Sigmoid colon (tissue), 7 donors: ENCODE measurements at places on chromosomes 6 and 20. TPM values are rescaled to one million over a fixed set of nuclear protein-coding genes. Genes with fewer than 3 reads are reported as not detected.

DNA sequence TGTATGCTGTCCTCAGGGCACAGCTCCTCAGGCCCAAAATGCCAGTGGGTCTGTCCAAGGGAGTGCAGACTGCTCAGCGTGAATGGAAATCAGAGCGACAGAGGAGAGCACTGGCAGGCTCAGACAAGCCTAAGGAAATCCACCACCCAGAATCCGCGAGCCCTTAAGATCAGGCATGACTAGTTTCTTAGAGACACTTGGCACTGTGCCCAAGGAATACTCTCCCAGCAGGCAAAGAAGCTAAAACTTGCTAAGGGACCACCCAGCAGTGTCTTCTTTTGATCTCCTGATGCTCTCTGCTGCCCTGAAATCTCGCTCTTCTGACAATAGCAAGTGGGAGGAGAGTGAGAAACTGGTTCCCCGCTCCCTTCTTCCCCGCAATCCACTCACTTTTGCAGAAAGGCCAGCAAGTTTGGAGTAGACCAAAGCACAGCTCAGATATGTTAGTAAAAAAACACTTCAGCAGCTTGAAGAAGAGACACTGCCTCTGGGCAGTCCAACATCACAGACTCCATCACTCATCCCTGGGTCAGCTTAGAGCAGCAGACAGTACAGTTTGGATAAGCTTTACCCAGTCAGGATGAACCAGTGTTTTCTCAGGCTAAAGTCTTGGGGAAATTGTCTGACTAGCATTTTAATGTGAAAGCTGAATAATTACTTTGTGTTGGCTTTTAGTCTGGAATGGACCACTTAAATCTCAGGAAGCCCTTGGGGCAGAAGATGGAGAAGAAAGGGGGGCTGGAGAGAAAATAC lies 32.4 kb downstream of the TRAF3IP2 start:
- H3K27ac ChIP-seq: peak overlapping the region; percentile 59
- H3K27me3 ChIP-seq: no peaks in the 10 kb centered on the region
- peak; percentile 73 for DNase-seq
- H3K36me3 ChIP-seq: peaks cover 35% of the 10 kb centered on the region

GRCh38 chr20:23541330-23541729 lies 27.0 kb downstream of the CST9L start:
- H3K27me3 ChIP-seq: no peaks in the 10 kb centered on the region
- H3K4me3 ChIP-seq: no peak overlapping the region
- H3K4me1 ChIP-seq: no peaks in the 10 kb centered on the region
- no peaks in the 10 kb centered on the region for H3K36me3 ChIP-seq
- no peak overlapping the region for H3K27ac ChIP-seq

- no peak overlapping the region for H3K27ac ChIP-seq
- no peak for DNase-seq
- H3K27me3 ChIP-seq: no peaks in the 10 kb centered on the region
- no peaks in the 10 kb centered on the region for H3K36me3 ChIP-seq
- no peaks in the 10 kb centered on the region for H3K4me1 ChIP-seq
- H3K4me3 ChIP-seq: no peak overlapping the region
Measured at GRCh38 chr6:168412456-168412855, 28.5 kb upstream of the SMOC2 start.

DNA sequence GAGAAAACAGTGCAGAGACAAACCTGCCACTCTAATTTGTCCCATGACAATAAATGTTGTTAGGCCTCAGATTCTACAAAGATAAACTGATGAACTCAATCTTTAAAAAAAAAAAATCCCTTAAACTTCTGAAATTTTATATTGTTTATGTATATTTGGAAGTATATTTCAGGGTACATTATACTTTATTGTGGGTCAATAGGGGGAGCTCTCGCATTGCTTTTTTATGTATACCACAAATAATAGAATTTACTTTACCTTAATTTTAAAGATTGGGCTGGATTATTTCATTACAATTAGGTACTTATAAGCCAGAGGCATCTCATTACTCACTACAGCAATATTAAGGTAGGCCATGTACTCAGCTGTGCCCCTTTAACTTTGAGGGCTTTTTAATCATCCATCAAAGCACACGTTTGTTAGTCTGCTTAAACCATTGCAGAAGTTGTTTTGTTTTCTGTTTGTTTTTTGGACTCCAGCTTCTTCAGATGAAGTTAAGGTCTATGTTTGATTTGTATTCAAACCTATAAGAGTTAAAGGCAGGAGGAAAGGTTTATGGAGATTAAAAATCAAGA lies 56.3 kb upstream of the EYA4 start:
- no peaks in the 10 kb centered on the region for H3K36me3 ChIP-seq
- no peak overlapping the region for H3K4me3 ChIP-seq
- H3K27me3 ChIP-seq: no peaks in the 10 kb centered on the region

DNA sequence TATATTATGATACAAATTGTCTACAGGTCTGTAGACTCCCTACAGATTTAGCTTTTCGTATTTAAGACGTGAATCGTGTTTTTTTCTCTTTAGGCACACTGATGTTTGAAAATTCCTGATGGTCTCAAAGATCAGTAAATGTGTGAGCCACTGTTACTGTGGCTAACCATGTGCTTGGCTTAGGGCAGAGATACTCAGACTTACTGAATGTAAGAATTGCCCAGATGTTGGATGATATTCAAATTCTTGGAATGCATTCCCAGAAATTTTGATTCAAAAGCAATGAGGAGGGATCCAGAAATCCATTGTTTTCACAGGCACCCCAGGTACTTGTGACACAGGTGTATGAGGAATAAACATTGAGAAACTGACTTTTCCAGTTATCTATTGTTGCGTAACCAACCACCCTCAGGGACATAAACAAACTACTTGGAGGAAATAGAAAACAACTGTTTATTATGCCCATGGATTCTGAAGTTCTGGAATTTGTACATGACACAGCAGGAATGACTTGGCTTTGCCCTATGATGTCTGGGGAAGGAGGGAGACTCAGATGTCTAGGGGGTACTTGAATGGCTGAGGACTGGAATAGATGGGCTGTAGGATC lies 339.6 kb upstream of the CITED2 start:
- no peak for DNase-seq
- H3K36me3 ChIP-seq: no peaks in the 10 kb centered on the region
- H3K4me1 ChIP-seq: peaks cover 10% of the 10 kb centered on the region
- H3K27ac ChIP-seq: no peak overlapping the region

DNA sequence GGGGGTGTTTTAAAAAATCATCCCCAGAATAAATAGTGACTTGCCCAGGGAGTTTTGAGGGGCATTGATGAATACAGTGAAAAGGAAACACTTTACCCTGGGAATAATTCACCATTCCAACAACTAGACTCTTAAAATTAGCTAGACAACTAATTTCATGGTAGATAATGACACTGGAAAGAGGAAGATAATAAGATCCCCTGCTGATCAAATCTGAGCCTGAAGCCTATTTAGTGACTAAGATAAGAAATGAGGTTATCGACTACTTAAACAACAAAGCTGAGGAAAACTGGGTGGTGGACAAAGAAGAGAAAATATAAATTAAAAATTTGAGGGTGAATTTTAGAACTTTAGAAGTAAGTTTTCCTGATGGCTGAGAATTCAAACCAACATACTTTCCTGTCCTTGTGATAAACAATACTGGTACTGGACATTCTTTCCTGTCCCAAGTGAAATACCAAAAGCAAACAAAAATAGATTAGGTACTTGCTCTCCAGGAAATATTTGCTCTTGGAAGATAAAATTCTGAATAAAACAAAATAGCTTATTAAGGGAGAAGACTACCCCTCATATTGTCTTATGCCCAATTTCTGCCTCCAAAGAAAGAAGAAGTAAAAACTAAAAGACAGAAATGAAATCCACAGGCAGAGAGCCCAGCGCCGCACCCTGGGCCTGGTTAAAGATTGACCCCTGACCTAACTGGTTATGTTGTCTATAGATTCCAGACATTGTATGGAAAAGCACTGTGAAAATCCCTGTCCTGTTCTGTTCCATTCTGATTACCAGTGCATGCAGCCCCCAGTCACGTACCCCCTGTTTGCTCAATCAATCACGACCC lies 64.0 kb upstream of the ADGRF4 start:
- DNase-seq: no peak
- no peaks in the 10 kb centered on the region for H3K27me3 ChIP-seq
- no peak overlapping the region for H3K27ac ChIP-seq
- H3K36me3 ChIP-seq: no peaks in the 10 kb centered on the region
- H3K4me1 ChIP-seq: no peaks in the 10 kb centered on the region
- H3K4me3 ChIP-seq: no peak overlapping the region

GRCh38 chr6:130382872-130383490 lies 17.2 kb downstream of the TMEM200A start:
- no peaks in the 10 kb centered on the region for H3K4me1 ChIP-seq
- H3K27me3 ChIP-seq: no peaks in the 10 kb centered on the region
- no peak overlapping the region for H3K4me3 ChIP-seq
- no peak for DNase-seq

DNA sequence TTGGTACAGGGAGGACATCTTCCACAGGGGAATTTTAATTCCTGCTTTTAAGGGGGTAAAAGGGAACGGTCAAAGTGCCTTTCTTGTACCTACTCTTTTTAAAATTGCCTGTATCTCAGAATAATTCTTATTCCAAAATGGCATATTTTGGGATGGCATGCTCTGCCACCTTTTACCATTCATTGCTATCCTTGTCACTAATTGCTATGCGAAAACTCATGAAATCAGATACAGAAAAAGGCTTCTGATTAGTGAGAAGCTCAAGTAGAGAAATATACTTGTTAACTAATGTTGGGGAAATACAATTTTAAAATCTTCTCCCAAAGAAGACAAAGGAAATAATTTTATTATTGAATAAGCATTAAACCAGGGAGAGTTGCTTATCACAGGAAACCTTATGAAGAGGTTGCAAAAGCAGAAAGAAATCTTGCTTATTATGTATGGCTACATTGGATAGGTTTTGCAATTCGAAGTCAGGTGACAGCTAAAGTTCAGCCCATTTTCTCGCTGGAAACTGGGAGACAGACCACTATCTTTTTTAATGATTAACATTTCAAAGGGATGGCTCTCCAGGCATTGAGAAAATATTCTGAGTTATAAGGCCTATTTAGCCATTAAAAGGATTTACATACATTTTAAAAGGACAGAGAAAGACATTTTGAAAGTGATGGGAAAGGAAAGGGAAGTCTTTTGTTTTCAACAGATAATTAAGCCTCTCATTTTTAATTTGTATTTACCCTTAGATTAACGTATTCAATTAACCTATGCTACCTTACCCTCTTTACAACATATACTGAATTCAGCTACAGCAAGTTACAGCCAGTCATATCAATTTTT lies 110.3 kb upstream of the PRSS16 start:
- H3K27me3 ChIP-seq: no peaks in the 10 kb centered on the region
- no peak for DNase-seq
- no peak overlapping the region for H3K27ac ChIP-seq
- no peaks in the 10 kb centered on the region for H3K4me1 ChIP-seq
- no peaks in the 10 kb centered on the region for H3K36me3 ChIP-seq

DNA sequence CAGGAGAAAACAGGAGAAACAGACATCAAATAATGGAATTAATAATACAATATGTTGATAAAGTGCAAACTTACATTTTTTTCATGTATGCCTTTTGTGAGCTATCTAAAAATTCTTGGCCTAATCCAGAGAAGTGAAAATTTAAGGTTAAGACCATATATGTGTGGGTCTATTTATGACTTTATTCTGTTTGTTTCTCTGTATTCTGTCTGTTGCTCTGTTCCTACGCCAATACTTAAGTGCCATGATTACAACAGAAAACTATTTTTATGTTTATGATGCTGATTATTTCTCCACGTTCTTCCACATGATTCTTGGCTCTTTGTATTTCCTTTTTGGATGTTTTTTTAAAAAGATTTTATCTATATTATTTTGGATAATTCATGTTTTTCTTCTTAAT lies 109.6 kb upstream of the MAP3K4 start:
- H3K4me3 ChIP-seq: no peak overlapping the region
- H3K4me1 ChIP-seq: no peaks in the 10 kb centered on the region
- no peaks in the 10 kb centered on the region for H3K36me3 ChIP-seq
- H3K27me3 ChIP-seq: no peaks in the 10 kb centered on the region

GRCh38 chr20:35730583-35731468 lies 11.2 kb downstream of the RBM39 start:
- H3K36me3 ChIP-seq: peaks cover 99% of the 10 kb centered on the region
- no peaks in the 10 kb centered on the region for H3K27me3 ChIP-seq
- no peak for DNase-seq
- H3K27ac ChIP-seq: no peak overlapping the region
- peaks cover 63% of the 10 kb centered on the region for H3K4me1 ChIP-seq

MTFR2 gene
- total RNA-seq: not detected

FAM135A gene
- 27.7 TPM for total RNA-seq

EPPIN gene
- total RNA-seq: not detected

RIMS4 gene
- 2.1 TPM for total RNA-seq

ALDH5A1 gene
- 5.0 TPM for total RNA-seq

STMN3 gene
- total RNA-seq: 14.6 TPM

CD2AP gene
- total RNA-seq: 19.1 TPM

CEBPB gene
- total RNA-seq: 82.8 TPM

ABHD16B gene
- total RNA-seq: not detected

PPP1R14C gene
- not detected for total RNA-seq

TNNC2 gene
- total RNA-seq: not detected

LZTS3 gene
- 8.4 TPM for total RNA-seq

SRSF12 gene
- 3.6 TPM for total RNA-seq

SOX18 gene
- 5.5 TPM for total RNA-seq

ARMH2 gene
- total RNA-seq: not detected

FAM162B gene
- total RNA-seq: 4.6 TPM

UNC5CL gene
- 0.55 TPM for total RNA-seq

KCNQ5 gene
- total RNA-seq: 1.1 TPM
